Activated CD4-positive, alpha-beta T cell treated with anti-CD3 and anti-CD28 coated beads for 36 hours (primary cell): ENCODE measurements at places on chromosomes 3 and 15. TPM values are rescaled to one million over a fixed set of nuclear protein-coding genes. Genes with fewer than 3 reads are reported as not detected.
A peak's percentile ranks its signal among the peaks of the same experiment; 100 is the strongest.

NLGN1 gene
- not detected for total RNA-seq

PATL2 gene
- total RNA-seq, result 14.1 TPM

MRPL47 gene
- 49.8 TPM for total RNA-seq

ASB14 gene
- not detected for total RNA-seq

STRIT1 gene
- not detected for total RNA-seq

IGF2BP2 gene
- 0.55 TPM for total RNA-seq

CPNE9 gene
- 0.14 TPM for total RNA-seq

DUOXA2 gene
- not detected for total RNA-seq

PAQR5 gene
- total RNA-seq, result not detected

KNG1 gene
- total RNA-seq, result not detected

- H3K27ac ChIP-seq, result peak overlapping the region; percentile 98
- peak; percentile 31 for DNase-seq
- peaks cover 15% of the 10 kb centered on the region for H3K36me3 ChIP-seq
- no peaks in the 10 kb centered on the region for H3K27me3 ChIP-seq
These were observed 541 bp downstream of the RPS27L start for GRCh38 chr15:63156755-63157117.

GRCh38 chr3:30871720-30872119 is 22.7 kb downstream of the GADL1 start:
- H3K27me3 ChIP-seq, result peaks cover 2% of the 10 kb centered on the region
- H3K36me3 ChIP-seq, result no peaks in the 10 kb centered on the region
- no peak for DNase-seq
- H3K27ac ChIP-seq, result no peak overlapping the region

DNA sequence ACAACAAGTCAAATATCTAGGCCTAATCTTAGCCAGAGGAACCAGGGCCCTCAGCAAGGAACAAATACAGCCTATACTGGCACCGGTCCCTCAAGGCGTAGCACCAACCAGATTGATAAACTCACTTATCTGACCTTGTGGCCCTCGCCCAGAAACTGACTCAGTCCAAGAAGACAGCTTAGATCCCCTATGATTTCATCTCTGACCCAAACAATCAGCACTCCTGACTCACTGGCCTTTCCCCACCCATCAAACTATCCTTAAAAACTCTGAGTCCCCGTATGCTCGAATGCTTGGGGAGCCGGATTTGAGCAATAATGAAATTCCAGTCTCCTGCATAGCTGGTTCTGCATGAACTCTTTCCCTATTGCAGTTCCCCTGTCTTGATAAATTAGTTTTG is 1.6 kb upstream of the SORD start:
- peaks cover 29% of the 10 kb centered on the region for H3K27me3 ChIP-seq
- H3K4me3 ChIP-seq, result no peak overlapping the region
- no peak for DNase-seq
- peaks cover 23% of the 10 kb centered on the region for H3K4me1 ChIP-seq
- no peak overlapping the region for H3K27ac ChIP-seq

DNA sequence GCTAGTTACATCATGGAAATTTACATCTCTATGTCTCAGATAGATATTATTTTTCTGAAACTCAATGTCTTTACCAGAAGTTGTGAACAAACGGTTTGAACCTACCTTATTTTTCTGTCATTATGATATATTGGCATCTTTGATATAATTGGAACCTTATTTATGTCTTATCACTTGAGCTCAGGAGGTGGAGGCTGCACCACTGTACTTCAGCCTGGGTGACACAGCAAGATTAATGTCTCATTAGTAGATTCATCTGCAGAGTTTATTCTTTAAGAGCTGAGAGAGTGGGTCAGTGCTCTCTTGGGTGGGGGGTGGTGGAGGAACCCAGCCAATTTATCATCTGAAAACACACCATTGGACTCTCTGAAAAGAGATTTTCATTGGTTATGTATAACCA is 21.4 kb downstream of the SCG3 start:
- H3K27ac ChIP-seq, result no peak overlapping the region
- no peaks in the 10 kb centered on the region for H3K4me1 ChIP-seq
- H3K4me3 ChIP-seq, result no peak overlapping the region

DNA sequence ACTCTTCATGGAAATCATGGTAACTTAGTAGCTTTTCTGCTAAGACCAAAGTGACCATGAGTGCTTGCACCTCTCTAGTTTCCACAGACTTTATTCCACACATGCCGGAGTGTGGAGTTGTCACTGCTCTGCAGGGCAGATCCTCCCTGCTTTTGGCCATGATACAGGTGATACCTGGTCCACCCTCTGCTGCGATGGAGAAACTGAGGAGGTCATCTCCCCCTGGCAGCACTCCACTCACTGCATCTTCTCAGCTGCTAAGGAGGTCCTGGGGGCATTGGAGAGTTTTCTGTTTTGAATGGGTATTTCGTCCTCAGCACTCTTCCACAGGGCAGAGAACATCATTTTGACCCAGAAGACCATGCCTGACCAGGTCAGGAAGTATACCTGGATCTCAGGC is 31.1 kb downstream of the RBM5 start:
- no peaks in the 10 kb centered on the region for H3K27me3 ChIP-seq
- peaks cover 30% of the 10 kb centered on the region for H3K36me3 ChIP-seq
- H3K4me3 ChIP-seq, result no peak overlapping the region
- H3K27ac ChIP-seq, result no peak overlapping the region
- DNase-seq, result no peak

DNA sequence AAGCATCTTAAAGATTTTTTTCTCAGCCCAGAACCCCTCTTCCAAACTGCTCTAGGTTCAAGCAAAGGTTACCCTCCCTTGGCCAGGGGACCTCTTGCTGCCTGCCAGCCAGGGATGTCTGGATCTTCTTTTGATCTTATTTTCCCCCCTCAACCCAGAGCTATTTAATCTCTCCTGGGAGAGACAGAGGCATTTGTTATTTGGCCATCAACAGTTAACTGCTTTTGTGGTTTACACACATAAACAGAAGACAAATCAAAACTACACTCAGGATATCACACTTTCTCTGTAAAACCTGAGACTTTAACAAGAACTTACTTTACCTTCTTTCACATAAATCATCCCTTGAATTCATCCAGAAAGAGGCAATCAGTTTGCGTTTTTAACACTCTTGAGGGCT is 272.5 kb downstream of the THSD4 start:
- DNase-seq, result no peak
- H3K36me3 ChIP-seq, result no peaks in the 10 kb centered on the region
- no peak overlapping the region for H3K4me3 ChIP-seq
- H3K27me3 ChIP-seq, result peaks cover 12% of the 10 kb centered on the region
- no peak overlapping the region for H3K27ac ChIP-seq

DNA sequence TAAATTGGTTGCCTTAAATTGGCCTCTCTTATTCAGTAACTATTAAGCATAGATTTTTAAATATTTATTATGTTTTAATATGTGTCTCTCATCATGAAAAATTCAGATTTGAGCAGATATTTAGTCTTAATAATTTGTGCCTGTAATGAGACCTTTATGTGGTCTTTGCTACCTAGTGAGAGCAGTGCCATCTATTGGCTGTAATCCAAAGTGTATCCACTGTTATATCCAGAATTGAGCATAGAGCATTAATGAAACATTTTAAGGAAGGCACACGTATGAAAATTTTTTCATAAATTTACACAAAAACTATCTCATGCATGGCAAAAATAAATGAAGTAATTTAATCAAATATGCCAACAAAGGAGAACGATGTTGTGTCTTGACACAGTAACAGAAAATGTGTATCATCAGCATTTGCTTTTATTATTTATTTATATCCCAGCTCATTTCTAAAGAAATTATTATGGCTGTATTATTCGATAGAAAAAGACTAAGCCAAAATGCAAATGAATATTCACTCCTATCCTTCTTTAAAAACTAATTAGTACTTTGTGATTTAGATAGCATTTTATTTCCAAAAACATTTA is 203.5 kb downstream of the RSRC1 start:
- no peak for DNase-seq
- no peaks in the 10 kb centered on the region for H3K27me3 ChIP-seq
- peaks cover 3% of the 10 kb centered on the region for H3K36me3 ChIP-seq
- no peak overlapping the region for H3K4me3 ChIP-seq

DNA sequence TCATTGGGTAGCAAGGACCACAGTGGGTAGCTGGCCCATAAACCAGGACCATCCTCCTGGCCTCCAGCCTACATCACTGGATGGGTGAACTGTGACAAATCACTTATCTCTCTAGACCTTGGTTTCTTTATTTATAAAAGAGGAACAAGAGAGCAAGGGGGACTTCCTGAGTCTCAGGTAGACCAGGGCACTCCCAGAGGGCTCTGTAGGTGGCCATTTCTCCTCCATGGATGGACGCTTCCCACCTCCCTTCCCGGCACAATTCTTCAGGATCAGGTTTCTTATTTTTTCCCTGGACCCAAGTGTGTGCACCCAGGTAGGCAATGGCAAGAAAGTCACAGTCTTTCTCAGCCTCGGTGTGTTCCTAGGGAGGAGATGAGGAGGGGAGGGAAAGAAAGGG is 41.4 kb upstream of the SPATA12 start:
- H3K4me3 ChIP-seq, result no peak overlapping the region
- peaks cover 2% of the 10 kb centered on the region for H3K27me3 ChIP-seq
- no peaks in the 10 kb centered on the region for H3K36me3 ChIP-seq
- DNase-seq, result no peak

- no peaks in the 10 kb centered on the region for H3K36me3 ChIP-seq
- H3K4me1 ChIP-seq, result peaks cover 2% of the 10 kb centered on the region
- H3K27me3 ChIP-seq, result peaks cover 2% of the 10 kb centered on the region
- no peak overlapping the region for H3K27ac ChIP-seq
- no peak for DNase-seq
These were observed 108.0 kb upstream of the SMAD3 start for GRCh38 chr15:66957431-66957720.

GRCh38 chr3:186705882-186706780 is 11.0 kb upstream of the KNG1 start:
- no peaks in the 10 kb centered on the region for H3K36me3 ChIP-seq
- H3K4me3 ChIP-seq, result no peak overlapping the region
- peak; percentile 74 for DNase-seq
- no peak overlapping the region for H3K27ac ChIP-seq
- H3K27me3 ChIP-seq, result peaks cover 35% of the 10 kb centered on the region
- peaks cover 12% of the 10 kb centered on the region for H3K4me1 ChIP-seq

GRCh38 chr3:37999836-38000235 is 9.2 kb downstream of the VILL start:
- no peak for DNase-seq
- peaks cover 30% of the 10 kb centered on the region for H3K36me3 ChIP-seq
- no peaks in the 10 kb centered on the region for H3K27me3 ChIP-seq
- peak overlapping the region; percentile 26 for H3K27ac ChIP-seq
- no peak overlapping the region for H3K4me3 ChIP-seq
- peaks cover 46% of the 10 kb centered on the region for H3K4me1 ChIP-seq

DNA sequence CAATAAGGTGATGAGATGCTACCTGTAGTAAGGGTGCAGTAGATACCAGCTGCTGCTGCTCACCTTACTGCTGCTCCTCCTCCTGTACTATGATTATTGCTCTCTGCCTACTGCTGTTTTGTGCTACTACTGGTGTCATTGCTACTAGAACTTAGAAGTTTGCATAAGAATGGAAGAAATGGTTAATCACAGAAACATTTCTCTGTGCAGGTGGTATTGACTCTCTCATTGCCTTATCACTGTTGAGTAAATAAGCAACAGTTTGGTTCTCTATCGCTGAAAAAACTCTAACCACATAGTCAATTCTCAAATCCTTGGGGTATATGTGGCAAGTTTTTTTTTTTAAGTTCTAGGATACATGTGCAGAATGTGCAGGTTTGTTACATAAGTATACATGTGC is 16.5 kb downstream of the MITF start:
- H3K27me3 ChIP-seq, result peaks cover 2% of the 10 kb centered on the region
- H3K4me3 ChIP-seq, result no peak overlapping the region
- no peak overlapping the region for H3K27ac ChIP-seq
- no peaks in the 10 kb centered on the region for H3K36me3 ChIP-seq
- DNase-seq, result no peak

DNA sequence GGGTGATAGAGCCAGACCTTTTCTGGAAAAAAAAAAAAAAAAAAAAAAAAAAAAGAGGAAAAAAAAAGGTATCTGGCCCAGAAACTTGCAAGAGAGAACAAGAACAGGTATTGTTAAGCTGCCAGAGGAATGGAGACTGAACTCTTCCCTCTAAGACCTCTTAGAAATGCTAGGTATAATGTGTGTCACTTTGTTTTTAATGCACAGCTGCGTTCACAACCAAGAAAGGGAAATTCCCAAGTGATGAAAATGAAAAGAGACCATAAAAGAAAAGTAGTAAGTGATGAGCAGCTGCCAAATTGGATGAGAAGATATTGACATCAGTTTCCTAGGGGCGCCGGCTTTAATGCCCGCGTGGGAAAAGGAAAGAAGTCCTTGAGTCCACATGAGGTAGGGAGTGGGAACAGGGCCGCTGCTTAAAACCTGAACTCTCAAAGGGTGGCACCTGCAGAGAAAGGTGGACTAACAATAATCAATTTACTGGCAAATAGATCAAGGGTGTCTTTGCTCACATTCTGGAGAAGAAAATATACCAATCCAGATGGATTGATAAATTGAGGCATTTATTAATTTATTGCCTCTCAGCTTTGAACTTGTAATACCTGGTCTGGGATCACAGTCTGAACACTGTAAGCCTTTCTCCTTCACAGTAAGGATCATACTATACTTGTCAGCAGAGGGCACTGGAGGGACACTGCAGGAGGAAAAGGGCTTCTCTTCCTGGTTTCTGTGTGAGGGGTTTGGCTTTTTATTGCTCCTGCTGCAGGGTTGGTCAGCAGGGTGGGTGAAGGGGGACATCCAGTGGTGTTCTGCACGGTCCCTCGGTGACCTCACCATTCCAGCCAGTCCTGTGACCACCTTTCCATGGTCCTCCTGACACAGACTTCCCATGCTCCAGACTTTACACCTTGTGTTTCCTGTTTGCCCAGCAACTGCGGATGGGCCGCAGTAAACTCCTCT is 131.6 kb downstream of the AQP9 start:
- no peaks in the 10 kb centered on the region for H3K27me3 ChIP-seq
- H3K27ac ChIP-seq, result no peak overlapping the region
- peaks cover 11% of the 10 kb centered on the region for H3K4me1 ChIP-seq
- no peak overlapping the region for H3K4me3 ChIP-seq
- DNase-seq, result peak; percentile 39

GRCh38 chr15:56367156-56367555 is 1.9 kb downstream of the TEX9 start:
- DNase-seq, result no peak
- no peaks in the 10 kb centered on the region for H3K36me3 ChIP-seq
- H3K4me3 ChIP-seq, result no peak overlapping the region
- H3K4me1 ChIP-seq, result peaks cover 23% of the 10 kb centered on the region

GRCh38 chr3:127632035-127632820 is 3.2 kb downstream of the PODXL2 start:
- H3K27ac ChIP-seq, result no peak overlapping the region
- DNase-seq, result no peak
- peaks cover 24% of the 10 kb centered on the region for H3K27me3 ChIP-seq
- no peaks in the 10 kb centered on the region for H3K36me3 ChIP-seq
- H3K4me3 ChIP-seq, result no peak overlapping the region
